ENCODE measurements at places on chromosomes 16 and 17. TPM values are rescaled to one million over a fixed set of nuclear protein-coding genes. Genes with fewer than 3 reads are reported as not detected.

GRCh38 chr17:57337390-57337789 is 81.1 kb downstream of the MSI2 start:
- DNase-seq = no peak

GRCh38 chr17:49106321-49107210 is 26.0 kb upstream of the B4GALNT2 start:
- no peak for DNase-seq

GRCh38 chr16:67226295-67226803 is 581 bp upstream of the TMEM208 start:
- DNase-seq = no peak

- DNase-seq = no peak
Measured at GRCh38 chr16:6375465-6376075, 957.1 kb upstream of the RBFOX1 start.

GRCh38 chr17:63675607-63676546 is 24.0 kb downstream of the LIMD2 start:
- DNase-seq = peak; percentile 90

DNA sequence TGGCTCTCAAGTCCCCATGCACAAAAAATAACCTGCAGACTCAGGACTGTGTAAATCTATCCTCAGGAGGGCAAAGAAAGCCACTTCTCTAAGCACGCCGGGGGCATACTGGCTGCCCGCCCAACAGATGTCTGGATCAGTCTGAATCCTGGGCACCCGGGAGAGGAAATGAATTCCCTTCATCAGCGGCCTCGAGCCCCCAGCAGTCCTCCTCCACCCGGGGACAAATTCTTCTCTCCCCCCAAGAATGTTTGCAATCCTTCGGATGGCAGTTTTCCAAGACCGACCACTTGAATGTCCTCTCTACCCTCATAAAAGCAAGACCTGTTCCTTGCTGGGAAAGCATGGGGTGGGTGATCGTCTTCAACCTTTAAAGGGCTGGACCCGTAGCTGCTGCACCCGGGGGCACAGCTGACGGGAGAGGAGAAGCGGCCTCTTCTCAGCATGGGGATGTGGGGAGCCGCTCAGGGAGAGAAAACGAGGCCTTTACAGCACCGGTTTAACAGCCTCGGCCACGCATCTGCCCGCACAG is 9.4 kb upstream of the MAP2K3 start:
- DNase-seq = no peak

DNA sequence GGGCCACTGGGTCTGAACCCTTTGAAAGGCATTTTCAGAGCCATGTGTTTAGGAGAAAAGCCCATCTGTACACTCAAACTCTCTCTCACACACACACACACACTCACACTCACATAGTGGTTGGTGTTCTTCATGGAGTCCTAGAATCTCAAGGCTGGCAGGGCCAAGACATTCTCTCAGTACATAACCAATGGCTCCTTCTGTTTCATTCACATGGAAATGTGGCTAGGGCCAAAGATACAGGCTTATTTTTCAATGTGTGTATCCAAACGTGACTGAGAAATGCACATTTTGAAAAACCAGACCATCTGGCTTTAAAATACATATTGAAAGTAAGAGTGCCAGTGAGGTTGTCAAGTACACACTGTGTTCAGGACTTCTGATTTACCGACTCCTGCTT is 59.0 kb upstream of the SALL1 start:
- DNase-seq = no peak

GRCh38 chr17:77315551-77316190 is 174.9 kb downstream of the SEC14L1 start:
- no peak for DNase-seq

DNA sequence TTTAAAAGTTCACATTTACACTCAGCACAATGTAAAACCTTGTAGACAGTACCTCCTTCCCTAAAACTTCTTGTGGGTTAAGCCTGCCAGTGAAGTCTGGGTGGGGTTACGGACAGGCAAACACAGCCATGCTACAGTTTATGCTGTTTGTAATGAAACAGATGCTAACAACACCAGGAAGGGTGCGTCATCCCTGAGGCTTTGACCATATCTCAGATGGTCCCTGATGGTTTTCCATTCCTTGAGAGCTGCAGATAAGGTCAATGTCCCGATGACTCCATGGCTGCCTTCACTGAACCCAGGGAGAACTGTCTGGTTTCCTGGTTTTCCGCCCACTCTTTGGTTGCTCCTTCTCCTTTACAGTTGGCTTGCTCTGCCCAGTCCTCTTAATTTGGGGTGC is 29.1 kb downstream of the GAS7 start:
- DNase-seq = no peak

DNA sequence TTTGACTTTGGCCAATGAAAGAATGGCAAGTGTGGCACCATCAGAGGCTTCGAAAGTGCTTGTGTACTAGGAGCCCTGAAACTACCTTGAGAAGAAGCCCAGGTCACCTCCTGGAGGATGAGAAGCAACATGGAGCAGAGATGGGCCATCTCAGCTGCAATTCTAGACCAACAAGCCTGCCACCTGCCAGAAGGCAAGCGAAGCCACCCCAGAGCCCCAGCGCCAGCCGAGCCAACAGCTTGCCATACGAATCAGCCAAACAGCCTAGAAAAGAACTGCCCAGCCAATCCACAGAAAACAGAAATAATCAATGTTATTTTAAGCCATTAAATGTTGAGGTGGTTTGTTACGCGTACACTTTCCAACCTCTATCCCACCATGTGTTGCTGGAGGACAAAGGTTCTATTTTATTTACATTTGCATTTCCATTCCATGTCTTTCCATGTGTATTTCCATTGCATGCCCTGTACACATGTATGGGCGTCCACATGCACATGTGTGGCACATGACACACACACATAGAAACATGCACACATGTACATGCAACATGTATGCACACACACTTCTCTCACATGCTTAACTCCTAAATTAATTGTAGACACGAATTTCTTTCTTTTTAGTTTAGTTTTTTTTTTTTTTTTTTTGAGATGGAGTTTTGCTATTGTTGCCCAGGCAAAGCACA is 144.3 kb upstream of the TNRC6C start:
- no peak for DNase-seq

DNA sequence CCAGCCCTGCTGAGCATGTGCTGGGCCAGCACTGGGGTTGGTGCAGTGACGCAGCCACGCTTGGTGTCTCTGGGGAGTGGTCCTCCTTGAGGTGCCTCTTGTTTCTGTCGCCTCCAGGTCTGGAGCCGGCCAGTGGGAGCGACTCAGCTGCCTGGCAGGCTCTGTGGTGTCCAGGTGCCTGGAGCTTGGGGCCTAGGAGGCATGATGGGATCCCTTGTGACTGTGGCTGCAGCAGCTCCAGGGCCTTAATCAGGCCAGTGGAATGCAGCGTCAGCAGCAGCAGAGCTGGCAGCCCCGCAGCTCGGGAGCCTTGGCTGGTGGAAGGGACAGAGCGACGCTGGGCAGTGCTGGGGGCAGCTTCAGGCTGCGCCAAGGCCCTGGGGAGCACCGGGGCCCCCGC is 74.7 kb upstream of the CIBAR2 start:
- no peak for DNase-seq

DNA sequence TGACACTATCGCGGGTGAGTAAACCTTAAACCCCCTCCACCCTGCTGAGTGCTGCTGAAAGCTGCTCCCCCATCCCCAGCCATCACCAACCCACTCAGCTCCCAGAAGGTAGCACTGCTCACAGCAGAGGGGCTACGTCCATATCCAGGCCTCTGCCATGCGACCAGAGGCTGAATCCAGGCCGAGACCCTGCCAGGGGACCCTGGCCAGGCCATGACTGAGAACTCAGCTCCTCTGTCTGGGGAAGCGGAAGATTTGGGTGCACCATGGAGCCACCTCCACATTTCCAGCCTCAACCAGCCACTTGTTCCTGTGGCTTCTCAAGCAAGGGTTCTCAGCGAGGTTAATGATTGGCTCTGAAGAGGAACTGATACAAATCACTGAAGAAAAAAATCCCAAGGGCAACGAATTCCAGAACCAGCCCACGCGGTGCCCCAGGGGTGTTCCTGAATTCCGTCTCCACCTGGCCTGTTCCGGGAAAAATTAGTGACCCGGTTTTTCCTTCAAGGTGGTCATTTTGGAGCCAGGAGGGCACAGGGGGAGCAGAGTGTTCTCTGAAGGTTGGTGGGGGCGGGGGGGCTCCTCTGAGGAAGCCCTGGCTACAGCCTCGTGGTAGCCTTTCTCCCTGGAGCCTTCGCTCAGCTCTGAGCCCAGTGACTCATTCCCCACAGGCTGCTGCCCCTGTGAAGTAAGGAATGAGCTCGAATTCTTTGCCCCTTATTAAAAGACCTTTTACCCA is 9.3 kb upstream of the SLC16A5 start:
- DNase-seq = no peak

GRCh38 chr16:68197250-68197649 is 38.7 kb downstream of the ESRP2 start:
- no peak for DNase-seq

DNA sequence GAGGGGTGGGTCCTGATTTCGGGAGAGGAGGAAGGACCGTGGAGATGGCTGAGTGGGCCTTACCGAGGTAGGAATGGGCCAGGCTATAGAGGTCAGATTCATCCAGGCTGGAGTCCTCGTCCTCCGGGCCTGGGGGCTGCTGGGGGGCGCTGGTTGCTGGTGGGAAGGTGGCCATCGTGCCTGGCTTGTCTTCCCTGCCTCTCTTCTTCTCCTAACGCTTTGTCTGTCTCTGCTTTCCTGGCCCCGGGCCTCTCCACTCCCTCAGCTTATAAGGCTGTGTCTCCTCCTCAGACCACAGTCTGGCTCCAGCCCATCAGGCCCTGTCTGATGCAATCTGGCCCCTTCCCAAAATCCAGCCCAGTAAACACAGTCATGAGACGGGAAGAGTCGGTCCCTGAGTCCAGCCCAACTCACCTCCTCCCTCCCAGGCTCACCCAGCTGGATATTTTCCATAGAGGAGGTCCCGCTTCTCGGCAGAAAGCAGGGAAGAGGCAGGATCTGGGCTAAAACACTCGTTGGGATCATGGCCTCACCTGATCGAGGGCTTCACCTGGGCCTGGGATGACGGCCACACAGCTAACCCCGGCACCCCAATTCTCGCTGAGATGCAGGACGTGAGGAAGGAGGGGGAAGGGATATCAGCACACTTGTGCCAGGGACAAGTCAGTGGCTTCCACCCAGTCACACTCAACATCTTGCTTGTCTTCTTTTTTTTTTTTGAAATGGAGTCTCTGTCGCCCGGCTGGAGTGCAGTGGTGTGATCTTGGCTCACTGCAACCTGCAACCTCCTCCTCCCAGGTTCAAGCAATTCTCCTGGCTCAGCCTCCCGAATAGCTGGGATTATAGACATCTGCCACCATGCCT is at the start of gene NUPR1:
Gene NUPR1, minus strand, starts transcription at position 242 of the 864 bp plus-strand sequence. Its CDS starts 67 bp downstream, at position 175.
- DNase-seq = peak; percentile 99

DNA sequence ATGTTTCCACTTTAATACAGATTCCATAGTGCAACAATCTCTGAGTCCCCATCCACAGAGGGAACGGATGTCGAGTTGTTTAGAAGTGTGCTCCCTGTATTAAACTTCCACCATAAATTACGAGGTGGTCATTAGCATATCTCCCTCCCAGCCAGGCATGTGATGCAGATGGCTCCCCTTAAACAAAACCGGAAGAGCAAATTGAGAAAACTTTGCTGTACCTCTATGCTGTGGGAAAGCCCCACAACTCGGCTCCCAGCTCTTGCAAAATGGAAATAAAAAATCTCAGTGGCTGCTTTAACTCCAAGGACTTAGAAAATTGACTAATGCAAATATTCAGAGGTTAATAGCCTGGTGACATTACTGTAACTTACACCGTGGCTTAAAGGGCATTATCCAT is 290.9 kb downstream of the MAF start:
- no peak for DNase-seq

DNA sequence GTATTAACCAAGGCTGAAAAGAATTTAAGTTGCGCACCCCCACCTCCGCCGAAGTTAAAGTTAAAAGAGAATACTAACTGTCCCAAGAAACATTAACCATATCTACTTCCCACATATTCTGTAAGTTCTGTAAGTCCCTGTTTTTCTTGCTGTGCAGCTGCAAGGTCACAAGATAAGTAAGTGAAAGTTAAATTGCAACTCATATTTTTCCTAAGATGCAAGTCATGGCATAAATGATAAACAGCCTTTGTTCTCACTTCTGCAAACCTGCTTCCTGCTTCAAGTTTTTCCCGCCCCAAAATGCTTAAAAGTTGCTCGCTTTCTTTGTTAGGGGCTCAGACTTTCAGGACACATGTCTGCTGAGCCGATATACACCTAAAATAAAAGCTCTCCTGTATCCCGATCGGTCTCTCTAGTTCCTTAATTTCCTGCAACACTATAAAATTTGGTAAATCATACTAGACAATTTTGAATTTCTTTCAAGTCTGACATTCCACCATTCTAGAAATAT is 32.6 kb upstream of the ABCA9 start:
- no peak for DNase-seq

DNA sequence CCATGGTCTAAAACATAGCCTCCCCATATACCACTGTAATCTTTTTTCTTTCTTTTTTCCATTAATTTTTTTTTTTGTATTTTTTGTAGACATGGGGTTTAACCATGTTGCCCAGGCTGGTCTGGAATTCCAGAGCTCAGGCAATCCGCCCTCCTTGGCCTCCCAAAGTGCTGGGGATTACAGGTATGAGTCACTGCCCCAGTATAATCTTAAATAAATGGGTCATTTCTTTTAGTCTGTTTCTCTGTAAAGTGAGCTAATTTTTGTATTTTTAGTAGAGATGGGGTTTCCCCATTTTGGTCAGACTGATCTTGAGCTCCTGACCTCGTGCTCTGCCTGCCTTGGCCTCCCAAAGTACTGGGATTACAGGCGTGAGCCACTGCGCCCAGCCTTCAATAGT is 5.7 kb upstream of the NME1 start:
- no peak for DNase-seq

DNA sequence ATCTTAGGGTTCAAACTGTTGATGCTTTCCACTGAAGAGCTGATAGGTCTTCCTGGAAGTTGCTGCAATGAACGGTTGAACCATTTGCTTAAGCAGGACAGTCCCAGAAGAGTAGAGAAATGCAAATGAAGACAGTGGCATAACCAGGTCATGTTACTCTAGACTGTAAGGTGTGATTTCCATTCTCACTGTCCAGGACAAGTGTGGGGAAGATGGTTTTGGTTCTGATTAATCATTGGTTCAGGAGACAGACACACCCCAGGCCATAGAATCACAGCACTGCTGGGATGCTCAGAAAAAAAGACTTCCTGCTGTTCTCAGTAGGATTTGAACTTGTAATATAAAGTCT is 34.8 kb upstream of the XYLT2 start:
- no peak for DNase-seq

GRCh38 chr16:66886321-66886720 is 6.0 kb downstream of the PDP2 start:
- no peak for DNase-seq

- no peak for DNase-seq
Measured at GRCh38 chr16:3511286-3512180, 10.7 kb downstream of the CLUAP1 start.

- peak; percentile 88 for DNase-seq
Measured at GRCh38 chr17:29579866-29580771, 9.3 kb downstream of the GIT1 start.

Gene TBC1D3H
- not detected for total RNA-seq

Gene ARL5C
- total RNA-seq = not detected

Gene KRT17
- not detected for total RNA-seq

Gene CRHR1
- total RNA-seq = not detected

Gene AATK
- 6.5 TPM for total RNA-seq

Gene TGFB1I1
- 23.4 TPM for total RNA-seq

Gene STAC2
- total RNA-seq = 2.3 TPM

Gene TUFM
- 165 TPM for total RNA-seq

Gene SLC7A5
- total RNA-seq = 5.8 TPM

Gene NACA2
- total RNA-seq = not detected

Gene ITGAX
- 2.6 TPM for total RNA-seq

Gene CACNG5
- not detected for total RNA-seq

Gene TP53TG3C
- not detected for total RNA-seq
